Stimulated activated CD8-positive, alpha-beta memory T cell treated with anti-CD3 and anti-CD28 coated beads, Interleukin-4, amount 100 ng/mL, for 1 hour (primary cell): ENCODE measurements at places on chromosomes 11 and 22.

DNA sequence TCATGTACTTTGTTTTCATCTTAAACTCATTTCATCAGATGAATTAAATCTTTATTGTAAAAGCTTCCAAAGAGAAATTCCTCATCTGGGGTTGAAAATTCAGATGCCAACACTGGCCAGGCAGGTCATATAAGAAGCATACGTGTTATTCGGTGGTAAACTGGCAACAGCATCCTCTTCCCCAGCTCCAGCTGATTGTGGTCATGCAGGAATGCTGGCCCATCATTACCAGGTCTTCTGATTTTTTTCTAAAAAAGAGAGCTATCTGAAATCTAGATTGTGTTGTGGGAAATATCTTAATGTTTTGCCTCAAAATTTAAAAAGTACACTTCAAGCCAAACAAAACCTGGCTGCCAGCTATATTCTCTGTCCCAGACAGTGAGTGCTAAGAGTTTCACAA, 53.6 kb downstream of the ARFGAP2 start:
- DNase-seq, result no peak

DNA sequence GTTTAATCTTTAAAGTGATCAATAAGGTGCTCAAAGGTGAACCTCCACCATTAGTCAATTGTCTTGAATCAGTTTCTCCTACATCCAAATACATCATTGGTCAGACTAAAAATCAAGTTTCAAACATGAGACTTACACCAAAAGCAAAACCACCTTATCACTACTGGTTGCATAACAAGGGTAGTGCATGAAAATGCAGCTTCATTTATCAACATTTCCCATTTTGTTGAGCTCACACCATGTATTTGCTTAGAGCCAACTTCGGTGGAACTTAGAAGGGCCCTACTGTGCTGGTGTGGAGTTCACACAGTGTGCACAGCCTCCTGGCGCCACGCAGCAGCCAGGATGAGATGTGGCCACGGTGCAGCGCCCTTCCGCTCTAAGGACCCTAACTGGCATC, 23.1 kb upstream of the PHLDA2 start:
- DNase-seq, result no peak

DNA sequence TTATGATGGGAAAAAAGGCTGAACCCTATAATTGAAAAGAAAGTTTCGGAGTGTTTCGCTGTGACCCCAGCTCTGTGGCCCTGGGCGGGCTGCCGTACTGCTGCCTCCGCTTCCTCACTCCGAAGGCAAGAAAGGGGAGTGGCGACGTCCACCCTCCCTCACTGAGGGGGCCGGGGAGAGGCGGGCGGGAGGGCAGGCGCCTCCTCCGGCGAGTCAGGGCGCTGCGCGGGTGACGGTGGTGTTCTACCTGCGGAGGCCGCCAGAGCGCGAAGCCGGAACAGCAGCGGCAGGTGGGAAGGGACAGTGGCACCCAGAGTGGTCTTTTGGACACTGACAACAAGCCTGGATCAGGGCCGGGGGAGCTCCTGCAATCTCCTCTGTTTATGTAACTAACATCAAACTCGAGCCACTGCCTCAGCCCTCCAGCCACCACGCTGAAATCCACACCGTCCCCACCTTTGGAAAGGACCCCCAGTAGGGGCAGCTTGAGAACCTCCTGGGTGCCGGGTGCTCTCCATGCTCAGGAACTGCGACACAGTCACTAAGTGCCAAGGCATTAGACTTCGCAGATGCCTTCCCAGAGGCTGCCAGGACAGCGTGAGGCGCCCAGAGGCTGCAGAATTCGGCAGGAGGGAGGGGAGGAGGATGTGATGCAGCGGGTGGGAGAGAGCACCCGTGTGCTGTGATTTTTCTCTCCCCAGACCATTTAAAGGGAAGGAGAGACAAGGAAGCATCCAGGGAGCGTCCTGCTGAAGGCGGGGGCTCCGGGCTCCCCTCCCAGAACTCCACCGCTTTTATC, 25.5 kb downstream of the BID start:
- no peak for DNase-seq

DNA sequence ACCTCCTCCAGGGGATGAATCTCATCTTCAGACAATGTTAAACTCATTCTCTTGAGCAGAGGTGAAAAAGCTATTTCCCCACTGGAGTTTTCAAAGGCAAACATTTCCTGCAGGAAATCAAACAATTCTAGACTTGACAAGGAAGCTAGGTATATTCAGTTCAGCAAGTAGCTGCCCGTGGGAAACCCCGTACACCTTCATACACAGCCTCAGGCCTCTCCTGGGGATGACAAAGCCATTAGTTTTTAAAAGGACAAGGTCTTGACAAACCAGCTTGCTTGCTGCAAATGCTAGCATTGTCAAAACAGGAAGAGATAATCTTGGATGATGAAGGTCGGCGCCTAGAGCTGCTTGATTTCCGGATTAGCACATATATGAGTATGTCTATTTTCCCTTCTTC, 1630.8 kb upstream of the TENM4 start:
- DNase-seq, result no peak

DNA sequence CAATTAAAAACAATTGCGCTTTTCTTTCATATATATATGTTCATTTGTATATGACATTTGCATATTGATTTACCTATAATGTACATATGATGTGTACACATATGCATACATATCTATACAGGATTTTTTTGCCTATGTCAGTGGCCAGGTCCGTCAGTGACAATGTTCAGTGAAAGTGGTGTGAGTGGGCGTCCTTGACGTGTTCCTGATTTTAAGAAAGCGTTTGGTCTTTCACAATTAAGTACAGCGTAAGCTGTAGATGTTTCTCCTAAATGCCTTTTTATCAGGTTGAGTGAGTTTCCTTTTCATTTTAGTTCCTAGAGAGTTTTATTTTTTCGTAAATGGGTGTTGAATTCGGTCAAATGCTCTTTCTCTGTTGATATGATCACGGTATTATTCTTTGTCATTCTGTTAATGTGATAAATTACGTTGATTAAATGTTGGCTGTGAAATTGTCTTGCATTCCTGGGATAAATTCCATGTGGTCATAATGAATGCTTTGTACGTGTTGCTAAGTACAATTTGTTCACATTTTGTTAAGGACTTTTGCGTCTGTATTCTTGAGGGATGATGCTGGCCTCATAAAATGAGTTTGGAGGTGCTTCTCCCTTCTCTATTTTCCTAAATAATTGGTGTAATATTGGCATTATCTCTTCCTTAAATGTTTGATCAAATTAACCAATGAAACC, 10.6 kb upstream of the GNB1L start:
- no peak for DNase-seq

- no peak for DNase-seq
Observed at GRCh38 chr22:43401233-43401632, 10.6 kb upstream of the MPPED1 start.

DNA sequence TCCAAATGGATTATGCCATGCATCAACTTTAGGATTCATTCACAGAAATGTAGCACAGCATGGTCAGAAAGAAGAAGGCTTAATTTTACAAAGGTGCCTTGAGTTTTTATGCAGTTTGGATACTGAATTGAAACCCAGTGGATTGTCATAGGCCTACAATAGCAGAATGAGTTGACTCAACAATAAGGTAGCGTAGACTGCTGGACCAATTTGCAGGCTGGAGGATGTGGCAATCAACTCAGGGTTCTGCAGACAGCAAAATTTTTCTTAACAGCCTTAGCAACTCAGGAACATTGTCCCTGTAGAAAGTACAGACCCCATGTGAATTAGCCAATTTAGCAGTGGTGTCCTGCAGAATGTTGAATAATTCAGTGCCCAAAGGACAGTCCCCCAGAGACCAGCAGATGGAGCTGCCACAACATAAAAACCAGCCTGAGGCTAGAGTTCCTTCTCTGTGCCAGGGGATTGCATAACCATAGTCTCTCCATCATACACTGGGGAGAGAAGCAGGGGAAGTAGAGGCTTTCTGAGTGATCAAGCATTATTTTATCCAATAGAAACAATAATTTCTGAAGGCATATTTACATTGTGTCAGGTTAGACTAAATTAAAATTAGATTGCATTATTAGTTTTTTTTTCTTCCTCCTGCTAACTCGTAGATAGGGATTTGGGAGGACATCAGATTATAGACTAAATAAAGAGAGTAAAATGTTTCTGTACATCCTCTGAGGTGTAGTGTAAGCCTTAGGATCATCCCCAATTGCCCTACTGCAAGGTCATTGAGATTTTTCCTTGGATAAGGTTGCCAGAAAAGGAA, 20.3 kb upstream of the MRPL17 start:
- no peak for DNase-seq

- DNase-seq, result no peak
Observed at GRCh38 chr22:40597526-40598430, 38.7 kb downstream of the MRTFA start.

- DNase-seq, result no peak
Observed at GRCh38 chr11:58513747-58514367, 6.0 kb upstream of the OR5B21 start.

DNA sequence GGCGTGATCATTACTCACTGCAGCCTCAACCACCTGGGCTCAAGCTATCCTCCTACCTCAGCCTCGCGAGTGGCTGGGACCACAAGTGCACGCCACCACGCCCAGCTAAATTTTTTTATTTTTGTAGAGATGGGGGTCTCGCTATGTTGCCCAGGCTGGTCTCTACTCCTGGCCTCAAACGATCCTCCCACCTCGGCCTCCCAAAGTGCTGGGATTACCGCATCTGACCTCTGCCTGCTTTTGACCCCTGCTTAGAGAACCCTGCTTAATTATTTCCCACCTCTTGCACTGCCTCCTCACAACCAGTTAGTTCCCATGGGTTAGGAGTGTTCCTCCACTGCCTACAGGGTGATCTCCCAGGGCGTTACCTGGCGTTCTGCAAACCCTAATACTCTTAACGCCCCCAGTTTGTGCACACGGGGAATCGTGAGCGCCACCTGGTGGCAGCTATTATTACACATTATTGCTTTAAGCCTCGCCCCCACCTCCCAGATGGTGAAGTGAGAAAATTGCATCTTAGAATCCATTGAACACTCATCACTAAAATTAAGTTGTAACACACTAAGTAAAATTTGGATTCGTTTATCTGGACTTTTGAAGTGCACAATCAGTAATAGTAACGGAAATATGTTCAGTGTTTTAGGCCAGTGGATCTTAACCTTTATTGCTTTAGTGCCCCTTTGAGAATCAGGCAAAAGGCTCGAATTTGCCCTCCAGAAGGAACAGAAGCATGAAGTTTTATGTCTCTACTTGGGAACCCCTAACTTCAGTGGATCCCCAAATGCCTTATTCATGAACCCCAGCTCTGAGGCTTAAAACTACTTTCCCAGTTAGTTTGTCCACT, 61.4 kb upstream of the ASPHD2 start:
- DNase-seq, result peak; percentile 25

DNA sequence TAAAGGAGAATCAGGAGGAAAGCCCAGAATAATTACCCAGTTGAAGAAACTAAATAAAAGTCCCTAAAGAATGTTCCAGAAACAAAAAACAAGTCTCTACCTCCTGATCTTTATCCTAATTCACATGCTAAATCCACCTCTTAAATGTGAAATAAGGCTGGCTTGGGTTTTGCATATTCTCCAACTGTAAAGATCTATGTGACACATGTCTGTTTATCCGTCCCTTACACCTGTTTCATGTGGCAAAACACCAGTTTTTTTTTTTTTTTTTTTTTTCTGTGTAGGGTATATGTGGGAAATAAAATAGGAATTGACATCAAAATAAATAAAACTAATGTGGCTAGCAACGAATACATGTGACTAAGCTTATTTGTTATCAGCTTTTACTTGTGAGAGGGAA, 70.5 kb downstream of the NARS2 start:
- DNase-seq, result no peak

DNA sequence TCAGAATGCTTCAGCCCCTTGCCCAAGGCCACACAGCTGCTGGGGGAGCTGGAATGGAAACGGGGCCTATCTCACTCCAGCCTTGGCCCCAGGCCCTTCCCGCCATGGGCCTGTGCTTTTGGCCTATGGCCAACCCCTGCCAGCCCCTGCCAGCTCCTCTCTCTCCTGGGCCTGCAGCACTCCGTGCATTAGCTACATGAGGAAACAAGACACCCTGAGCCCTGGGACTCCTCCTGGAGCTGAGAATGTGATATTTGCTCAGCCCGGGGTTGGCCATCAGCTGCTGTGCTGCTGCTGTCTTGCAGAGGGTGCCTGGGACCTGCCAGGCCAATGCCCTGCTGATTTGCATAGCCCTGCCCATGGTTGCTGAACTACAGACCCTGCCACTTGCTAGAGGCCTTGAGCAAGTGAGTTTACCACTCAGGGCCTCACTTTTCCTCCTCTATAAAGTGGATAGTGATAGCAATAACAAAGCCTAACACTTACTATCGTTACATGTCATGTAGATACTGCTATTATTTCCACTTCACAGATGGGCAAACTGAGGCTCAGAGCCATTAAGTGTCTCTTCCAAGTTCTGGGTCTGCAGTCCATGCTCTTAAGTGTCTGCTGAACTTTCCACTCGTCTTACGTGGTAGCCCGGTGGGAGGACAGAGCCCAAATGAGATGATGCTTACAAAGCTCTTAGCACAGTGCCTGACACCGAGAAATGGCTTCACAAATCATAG, 99.6 kb downstream of the KIAA1671 start:
- DNase-seq, result no peak

- no peak for DNase-seq
Observed at GRCh38 chr11:124977006-124977405, 23.0 kb downstream of the CCDC15 start.

GRCh38 chr11:12411806-12412727, 34.7 kb downstream of the PARVA start:
- DNase-seq, result no peak

DNA sequence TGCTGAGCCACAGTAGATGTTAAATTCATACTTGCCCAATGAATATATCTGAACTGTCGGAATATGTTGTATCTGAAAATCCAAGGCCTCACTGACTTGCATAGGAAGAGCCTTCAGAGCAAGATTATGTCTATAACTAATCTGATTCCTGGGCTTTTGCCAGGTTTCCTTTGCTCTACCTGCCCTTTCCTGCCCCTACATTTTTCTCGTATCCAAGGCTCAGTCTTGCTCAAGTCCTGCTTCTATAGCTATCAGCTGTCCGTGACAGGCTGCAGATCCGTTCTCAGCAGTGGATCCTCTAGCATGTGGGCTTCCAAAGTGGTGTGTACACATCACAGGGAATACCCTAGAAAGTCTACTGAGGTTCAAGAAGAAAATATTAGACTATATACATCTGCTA, 18.8 kb upstream of the USP47 start:
- no peak for DNase-seq
